ENCODE measurements at places on chromosomes 2 and 18.

DNA sequence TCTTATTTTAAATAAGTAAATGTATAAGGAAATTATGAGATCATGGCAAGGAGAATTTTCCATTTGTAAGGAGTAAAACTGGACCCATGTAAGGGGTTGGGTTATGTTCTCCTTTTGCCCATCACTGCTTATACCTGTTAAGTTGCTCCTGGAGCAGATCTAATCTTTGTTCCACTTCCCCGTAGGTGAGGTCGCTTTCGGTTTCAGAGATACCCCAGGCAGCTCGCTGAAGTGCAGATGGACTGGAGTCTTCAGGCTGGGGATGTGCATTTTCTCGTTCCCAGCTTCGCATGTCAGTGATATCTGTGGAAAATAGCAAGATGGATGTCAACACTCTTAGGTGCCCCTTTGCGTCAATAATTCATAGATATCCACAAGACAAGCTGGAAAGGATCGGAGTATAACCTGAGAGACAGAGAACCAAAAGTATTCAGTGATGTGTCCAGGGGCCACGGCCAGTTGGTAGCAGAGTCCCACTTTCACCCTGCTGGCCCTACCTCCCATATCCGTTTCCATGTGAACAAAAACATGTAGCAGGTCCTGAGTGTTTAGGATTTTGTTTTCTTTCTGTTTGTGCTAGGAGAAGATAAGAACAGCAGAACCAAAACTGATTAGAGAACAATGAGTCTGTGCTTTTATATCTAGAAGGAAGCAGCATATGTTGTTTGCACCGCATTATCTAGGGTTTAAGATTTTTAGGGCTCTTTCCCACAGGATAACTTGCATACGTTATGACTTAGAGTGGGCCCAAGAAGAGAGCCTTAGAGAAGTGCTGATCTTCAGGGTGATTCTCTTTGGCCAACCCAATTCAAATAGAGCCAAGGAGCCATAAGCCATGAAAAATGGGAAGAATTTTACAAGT lies 36.0 kb downstream of the GCA start:
- peak; percentile 16 for DNase-seq

- DNase-seq = no peak
These were observed 70.2 kb downstream of the CRIM1 start for GRCh38 chr2:36425608-36426355.

DNA sequence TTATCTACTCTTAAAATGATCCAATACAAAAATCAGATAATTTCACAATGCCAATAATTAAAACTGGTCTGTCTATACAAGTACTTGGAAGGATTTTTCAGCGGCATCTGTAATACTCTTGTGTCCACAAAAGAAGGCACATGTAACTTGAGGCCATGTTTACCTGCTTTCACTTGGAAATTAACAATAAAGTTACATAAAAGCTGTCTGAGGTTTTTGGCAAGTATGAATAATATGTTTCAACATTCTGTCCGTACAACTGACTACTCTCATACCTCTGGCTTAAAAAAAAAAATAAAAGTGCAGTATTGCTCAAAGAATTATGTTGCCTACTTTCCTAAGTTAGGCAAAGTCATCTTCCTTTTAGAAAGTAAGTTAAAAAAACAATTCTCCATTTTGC lies 253.6 kb downstream of the NBAS start:
- no peak for DNase-seq

- no peak for DNase-seq
These were observed 17.9 kb downstream of the REV1 start for GRCh38 chr2:99471654-99472599.

- no peak for DNase-seq
These were observed 390.3 kb upstream of the GALNT5 start for GRCh38 chr2:156867201-156867600.

GRCh38 chr2:60525899-60526298 lies 27.6 kb downstream of the BCL11A start:
- no peak for DNase-seq

DNA sequence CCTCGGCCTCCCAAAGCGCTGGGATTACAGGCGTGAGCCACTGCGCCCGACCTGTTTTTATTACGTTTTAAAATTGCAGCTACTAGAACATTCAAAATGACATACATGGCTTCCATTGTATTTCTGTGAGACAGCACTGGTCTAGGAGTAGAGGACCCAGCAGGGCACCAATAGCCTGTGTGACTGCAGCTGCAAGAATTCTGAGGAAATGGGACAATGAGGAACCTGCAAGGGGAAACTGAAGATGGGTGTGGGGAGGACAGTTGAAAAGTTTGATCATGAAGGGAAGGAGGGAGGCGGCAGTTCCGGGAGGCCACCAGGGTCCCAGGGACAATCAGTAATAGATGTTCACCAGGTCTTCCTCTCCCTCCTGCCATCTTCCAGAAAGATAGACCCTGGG lies 13.9 kb upstream of the DNPEP start:
- DNase-seq = no peak

- no peak for DNase-seq
These were observed 166.3 kb upstream of the SERTAD2 start for GRCh38 chr2:64819774-64820688.

GRCh38 chr2:10303694-10304378 lies 1.1 kb downstream of the HPCAL1 start:
- DNase-seq = no peak

DNA sequence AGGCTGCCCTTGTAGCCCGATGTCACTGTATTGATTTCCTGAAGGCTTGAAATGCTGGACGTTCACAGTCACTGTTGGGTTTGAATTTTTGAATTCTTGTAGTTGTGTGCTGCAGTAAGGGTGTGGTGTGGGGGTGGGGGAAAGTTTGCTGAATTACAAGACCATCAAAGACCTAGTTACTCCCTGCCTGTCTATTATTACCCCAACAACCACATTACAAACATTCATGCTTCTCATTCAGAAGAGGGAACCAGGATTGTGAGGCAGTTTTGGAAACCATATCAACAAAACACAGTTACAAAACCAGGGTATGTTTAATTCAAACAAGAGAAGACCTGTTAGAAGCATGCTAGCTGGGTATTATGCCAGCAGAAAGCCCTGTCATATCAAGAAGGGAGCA lies 85.8 kb downstream of the CLHC1 start:
- no peak for DNase-seq

DNA sequence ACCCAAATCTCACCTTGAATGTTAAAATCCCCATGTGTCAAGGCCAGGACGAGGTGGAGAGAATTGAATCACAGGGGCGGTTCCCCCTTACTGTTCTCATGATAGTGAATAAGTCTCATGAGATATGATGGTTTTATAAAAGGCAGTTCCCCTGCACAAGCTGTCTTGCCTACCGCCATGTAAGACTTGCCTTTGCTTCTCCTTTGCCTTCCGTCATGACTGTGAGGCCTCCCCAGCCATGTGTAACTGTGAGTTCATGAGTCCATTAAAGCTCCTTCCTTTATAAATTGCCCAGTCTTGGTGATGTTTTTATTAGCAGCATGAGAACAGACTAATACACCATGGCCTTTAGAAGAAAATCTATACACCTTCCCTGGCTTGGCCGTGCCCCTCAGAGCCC lies 7.4 kb upstream of the MBP start:
- no peak for DNase-seq

GRCh38 chr2:128408349-128409305 lies 90.0 kb upstream of the HS6ST1 start:
- no peak for DNase-seq

GRCh38 chr18:28846958-28847357 lies 670.0 kb upstream of the CDH2 start:
- no peak for DNase-seq

DNA sequence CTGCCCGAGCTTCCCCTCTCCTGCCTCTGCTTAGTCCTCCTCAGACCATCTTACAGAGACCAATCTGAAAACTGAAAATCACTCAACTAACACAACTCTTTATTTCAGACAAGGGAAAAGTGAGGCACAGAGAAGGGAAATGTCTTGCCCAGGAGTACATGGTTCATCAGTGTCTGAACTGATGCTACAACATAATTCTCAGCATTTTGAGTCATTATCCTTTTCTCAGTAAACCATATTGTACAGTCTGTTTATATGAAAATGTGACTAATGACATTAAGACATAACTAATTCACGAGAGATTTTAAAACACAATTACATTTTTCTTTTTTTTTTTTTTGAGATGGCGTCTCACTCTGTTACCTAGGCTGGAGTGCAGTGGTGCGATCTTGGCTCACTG lies 62.7 kb downstream of the ITSN2 start:
- DNase-seq = no peak

DNA sequence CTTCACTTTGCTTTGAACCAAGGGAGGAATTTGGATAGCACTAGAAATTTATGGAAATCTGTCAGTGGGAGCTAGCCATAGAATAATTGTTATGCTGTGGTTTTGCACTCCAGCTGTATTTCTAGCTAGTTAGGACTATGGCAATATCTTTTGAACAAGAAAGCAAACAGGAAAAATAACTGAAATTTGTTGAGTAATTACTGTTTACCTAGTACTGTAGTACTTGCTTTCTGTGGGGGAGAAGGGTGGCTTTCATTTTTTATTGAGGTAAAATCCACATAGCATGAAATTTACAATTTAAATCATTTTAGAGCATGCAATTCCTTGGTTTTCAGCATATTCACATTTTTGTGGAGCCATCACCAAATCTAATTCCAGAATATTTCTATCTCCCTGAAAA lies 28.4 kb downstream of the MBD5 start:
- no peak for DNase-seq
